ENCODE measurements at places on chromosomes 7 and 10. TPM values are rescaled to one million over a fixed set of nuclear protein-coding genes. Genes with fewer than 3 reads are reported as not detected.
A peak's percentile ranks its signal among the peaks of the same experiment; 100 is the strongest.

The TMEM196 gene
- 3.6 TPM for total RNA-seq

DNA sequence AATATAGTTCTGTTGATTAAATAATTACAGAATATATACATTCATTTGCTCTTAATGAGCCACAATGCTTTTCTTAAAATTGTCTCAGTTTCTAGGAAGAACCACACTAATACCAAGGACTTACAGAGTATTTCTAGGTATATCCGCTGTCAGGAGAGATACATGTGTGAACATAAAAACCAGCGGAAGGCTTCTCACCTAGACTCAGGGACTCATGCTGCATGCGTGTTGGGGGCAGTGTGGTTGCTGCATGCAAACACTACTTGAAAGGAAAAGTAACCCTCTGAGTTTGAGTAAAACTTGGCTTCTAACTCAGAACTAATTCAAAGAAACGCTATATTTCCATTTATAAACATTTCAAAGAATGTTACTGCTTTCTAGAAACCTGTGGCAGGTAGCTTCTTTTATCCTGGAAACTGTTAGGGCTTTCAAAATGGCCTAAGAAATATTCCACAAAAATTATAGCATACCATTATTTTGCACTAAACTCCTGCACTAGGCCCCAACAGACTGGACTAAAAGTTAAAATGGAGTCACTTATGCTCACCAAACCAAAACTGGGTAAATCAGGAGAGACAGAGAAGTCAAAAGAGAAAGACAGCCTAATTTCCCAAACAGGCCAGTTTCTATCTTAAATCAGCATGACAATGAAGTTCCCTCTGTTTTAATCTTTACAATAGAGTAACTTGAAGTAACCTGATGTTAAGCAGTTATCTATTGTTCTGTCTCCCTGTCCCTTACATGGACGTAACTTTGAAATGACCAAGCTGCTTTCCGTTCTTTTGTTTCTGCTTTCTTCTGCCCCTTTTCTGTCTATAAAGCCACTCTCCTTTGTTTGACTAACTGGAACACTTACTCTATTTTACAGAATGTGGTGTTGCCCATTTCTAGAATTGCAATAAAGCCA is 95.2 kb upstream of the FAM133B start:
- no peak for DNase-seq

The PNLIPRP1 gene
- not detected for total RNA-seq

DNA sequence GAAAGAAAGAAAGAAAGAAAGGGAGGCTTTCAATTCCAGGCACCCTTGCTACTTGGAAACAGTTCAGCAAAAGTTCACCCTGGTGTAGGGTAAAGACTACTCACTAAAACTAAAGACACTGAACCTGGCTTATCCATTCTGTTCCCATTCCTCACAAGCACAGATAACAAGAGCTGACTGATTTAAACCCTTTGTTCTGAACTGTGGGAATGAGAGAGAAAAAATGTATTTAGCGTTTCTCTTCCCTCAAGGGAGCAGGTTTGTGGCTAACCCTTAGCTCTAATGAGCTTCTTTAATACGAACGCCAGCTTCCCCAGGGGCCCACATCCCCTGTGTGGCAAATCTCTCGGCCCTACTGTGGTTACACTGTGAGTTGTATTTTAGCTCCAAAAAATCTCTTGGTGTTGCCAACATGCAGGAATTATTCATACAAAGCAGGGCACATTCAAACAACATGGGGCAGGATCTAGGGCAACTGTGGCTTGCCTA is 23.3 kb downstream of the PRTFDC1 start:
- DNase-seq = no peak

The LIPK gene
- total RNA-seq = not detected

The SFMBT2 gene
- total RNA-seq = 9.1 TPM

GRCh38 chr7:117065571-117066150 is 112.4 kb downstream of the ST7 start:
- no peak for DNase-seq

- no peak for DNase-seq
These were observed 803.1 kb downstream of the PCDH15 start for GRCh38 chr10:53997953-53998352.

The C10orf95 gene
- not detected for total RNA-seq

The RP9 gene
- total RNA-seq = 26.4 TPM

GRCh38 chr10:48309711-48310226 is 3.3 kb downstream of the MAPK8 start:
- no peak for DNase-seq

- DNase-seq = no peak
These were observed 260.7 kb downstream of the BICC1 start for GRCh38 chr10:58773341-58773740.

GRCh38 chr10:79249186-79250121 is 97.8 kb upstream of the PPIF start:
- no peak for DNase-seq

GRCh38 chr10:3206511-3207157 is 34.1 kb upstream of the PITRM1 start:
- DNase-seq = no peak

DNA sequence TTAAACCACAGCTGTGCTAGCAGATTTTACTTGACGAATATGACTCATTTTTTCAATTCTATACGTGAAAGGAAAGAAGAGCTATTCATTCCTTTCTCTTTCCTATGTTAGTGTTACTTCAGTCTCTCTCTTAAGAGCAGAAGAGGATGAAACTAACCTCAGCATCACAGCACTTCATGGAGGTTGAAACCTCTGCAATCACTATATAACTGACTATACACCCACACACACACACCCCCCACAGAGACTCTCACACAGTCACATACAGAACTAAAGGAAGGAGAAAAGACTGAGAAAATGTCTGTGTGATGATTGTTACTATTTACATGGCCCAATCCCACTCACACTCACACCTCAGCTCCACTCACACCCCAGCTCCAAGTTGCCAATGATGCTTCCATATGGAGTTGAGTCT is 104.2 kb downstream of the KIF20B start:
- DNase-seq = no peak

The PAPOLB gene
- 1.2 TPM for total RNA-seq

DNA sequence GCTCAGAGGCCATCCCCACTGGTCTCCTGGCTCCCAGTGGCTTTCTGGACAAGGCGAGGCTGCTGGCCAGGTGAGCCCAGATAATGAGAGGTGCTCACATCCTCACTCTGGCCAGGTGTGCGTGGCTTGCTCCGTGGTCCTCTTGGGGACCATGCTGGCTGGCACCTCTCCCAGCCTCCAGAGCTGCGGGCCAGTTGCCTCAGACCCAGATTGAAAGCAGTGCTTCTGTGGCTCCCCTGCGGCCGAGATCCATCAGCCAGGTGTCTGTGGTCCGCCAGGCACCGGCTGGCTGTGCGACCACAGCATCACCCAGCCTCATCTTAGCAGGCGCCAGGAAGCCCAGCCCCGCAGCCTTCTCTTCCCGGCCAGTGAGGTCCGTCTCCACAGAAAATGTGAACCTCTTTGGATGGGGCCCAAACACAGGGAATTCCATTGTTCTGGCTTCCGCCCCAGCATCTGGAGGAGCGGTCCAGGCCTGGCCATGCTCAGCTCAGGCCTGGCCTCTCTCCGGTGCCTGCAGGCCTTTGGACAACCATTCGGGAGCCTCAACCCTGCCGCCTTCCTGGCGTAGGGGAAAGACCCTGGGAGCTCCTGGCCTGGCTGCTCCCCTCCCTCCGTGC is 5.2 kb upstream of the TTYH3 start:
- no peak for DNase-seq

DNA sequence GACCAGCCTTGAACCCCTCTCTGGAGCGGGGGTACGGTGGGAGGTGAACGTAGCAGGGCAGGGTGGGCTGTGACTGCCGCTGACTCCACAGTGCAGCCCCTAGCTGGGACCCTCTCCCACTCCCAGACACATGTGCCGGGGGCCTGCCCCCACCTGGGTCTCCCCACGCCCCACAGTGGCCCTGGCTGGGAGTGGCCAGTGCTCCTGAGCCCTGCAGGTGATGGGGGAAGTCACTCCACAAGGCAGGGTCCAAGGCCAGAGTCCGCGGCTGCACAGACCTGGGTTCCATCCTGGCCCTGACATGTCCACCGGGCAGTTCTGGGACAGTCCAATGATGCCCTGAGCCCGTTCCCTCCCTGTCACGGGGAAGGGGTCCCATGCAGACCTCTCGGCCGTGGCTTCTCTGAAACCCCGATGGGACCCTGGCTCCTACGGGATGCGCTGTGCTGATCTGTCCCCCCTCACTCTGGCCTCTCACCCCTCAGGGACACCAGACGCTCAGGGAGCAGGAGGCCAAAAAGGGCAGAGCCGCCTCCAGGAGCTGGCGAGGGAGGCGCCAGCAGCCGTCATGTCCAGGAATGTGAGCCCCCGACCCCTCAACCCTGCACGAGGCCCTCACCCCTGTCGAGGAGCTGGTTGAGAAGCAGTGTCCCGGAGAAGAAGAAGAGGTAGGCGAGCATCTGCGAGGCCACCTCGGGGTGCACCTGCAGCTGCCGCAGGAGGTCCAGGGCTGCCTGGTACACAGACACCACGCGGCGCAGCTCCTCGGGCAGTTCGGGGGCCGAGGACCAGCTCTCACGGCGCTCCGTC is 40.4 kb downstream of the AP5Z1 start:
- DNase-seq = peak; percentile 16

GRCh38 chr7:135584362-135585353 is 26.9 kb downstream of the NUP205 start:
- DNase-seq = no peak

The GPR146 gene
- 3.1 TPM for total RNA-seq
